ENCODE measurements at places on chromosomes 1 and 21.

GRCh38 chr1:41773144-41773591 lies 145.6 kb downstream of the HIVEP3 start:
- no peak for DNase-seq

DNA sequence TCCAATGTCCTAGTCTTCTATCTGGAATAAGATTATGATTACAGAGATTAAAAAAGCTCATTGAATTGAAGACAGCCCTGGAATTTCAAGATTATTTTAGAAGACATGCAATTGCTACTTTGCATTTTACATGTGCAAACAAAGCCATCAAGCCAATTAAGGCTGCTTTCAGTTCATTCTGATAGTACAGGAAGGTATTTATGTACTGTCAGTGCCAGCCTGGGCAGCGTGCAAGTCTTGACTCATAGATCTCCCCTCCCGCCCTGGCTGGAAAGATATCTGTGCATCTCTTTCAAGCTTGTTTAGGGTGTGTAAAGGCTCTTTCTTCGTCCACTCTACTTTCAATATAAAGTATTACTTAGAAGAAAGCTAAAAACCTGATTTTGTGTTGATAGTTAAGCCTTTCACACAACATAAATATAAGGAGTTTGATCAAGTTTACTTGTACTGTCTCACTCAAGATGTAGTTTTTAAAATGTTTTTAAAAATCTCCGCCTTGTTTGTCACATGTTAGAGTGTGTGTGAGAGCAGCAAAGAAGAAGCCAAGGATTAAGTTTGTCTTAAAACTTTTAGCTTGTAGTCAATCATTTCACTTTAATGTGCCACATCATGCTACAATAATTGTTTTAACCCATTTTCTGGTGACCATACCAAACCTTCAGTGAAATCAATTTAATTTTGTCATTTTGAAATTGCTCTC lies 13.6 kb upstream of the LYPLAL1 start:
- DNase-seq = no peak

- no peak for DNase-seq
Measured at GRCh38 chr1:171292799-171293198, 21.2 kb upstream of the FMO4 start.

DNA sequence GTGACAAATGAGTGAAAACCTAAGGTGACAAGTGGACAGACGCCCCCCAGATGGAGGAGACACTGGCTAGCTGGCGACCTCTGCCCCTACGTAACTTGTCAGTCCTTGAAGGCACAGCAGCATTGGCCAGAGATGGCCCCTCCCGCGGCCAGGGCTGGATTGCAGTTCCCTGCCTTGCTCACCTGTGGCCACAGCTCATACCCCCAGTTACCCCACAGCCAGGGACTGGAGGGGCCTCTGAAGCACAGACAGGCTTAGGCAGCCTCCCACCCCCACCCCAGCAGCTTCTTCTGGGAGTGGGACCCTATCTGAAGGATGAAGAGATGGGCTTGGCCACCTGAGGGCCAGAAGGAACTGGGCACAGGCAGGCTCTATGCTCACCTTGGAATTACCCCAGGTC lies 3.7 kb downstream of the HES3 start:
- DNase-seq = no peak

GRCh38 chr21:42638266-42638863 lies 15.1 kb upstream of the PDE9A start:
- no peak for DNase-seq

DNA sequence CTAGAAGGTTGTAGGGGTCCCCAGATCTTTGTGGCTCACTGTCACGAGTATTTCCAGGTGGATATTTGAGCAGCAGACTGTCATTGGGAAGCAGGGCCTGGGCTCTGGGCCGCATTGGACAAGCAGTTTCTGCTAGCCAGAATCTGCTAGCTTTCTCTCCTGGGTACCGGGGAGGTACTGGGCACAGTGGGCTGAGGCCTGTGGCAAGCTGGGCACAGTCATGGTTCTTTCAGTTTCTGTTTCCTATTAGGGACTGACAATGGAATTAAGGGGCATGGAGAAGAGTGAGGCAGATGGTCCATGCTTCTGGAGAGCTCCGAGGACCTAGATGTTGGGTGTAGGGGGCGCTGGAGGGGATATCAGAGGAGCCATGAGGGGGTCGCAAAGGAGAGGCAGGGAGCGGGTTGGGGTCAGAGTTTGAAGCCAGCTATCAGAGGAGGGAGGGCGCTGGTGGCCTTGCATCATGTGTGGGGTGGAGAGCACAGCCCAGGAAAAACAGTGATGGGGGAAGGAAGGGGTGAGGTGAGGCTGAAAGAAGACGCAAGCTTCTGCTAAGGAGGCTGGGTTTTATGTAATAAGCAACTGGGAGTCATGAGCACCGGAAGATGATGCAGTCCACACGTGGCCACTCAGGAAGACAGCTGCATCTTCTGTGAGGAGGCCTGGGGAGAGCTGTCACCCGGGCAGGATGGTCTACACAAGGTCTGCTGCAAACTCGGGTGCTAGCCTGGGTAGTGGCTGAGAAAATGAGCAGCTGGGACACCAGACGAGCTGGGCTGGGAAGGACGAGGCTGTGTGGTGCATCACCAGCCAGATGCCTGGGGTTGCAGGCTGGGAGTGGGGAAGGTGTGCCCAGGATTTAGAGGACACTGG lies 72.7 kb downstream of the IER5 start:
- DNase-seq = no peak

DNA sequence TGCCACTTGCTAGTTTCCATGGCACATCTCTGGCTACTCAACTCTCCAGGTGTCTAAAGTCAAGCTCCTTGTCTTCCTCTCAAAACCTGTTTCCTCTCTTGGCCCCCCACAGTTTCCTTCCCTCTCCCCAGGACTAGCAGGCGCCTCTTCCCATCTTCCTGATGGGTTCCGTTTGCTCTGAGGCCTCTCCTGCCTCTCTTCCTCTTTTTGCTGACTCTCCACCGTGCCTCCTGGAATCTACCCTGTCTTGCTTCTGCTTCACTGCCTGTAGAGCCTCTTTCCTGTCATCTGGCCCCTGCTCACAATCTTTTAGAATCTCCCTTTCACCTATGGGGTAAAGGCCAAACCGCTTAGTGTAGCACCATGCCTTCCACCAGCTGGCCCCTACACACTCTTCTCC lies 21.8 kb upstream of the LHX4 start:
- no peak for DNase-seq

DNA sequence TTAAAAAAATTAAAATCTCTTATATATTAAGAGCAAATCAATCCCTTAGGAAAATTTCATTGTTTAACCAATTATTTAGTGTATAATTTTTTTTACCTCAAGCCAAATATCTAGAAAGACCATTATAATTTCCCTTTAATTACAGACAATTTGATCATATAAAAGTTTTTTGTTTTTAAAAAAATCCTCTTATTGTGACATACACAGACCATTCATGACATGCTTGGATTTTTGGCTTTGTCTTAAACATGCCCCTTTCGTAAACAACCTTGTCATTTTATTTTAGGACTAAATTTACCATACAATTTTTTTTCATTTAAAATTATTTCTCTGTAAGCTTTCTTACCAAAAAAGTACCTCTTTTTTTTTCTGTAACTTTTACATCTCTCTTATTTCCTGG lies 14.2 kb upstream of the CYP4B1 start:
- no peak for DNase-seq

DNA sequence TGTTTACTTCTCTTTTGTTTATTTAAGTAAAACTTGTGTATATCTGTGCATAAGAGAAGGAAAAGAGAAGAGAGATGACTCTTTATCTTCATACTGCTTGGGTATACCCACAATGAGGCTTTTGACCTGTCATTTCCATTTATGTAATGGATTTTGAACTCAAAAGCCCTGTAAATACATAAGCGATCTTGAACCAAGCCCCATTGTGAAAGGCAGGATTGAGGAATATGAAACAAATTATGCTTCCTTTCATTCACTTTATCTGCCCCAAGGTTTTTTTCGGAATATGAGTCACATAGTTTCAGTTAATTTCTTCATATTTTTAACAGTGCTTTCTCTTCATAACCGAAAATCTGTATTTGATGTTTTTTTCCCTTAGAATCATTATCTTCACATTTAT lies 21.4 kb downstream of the CNST start:
- DNase-seq = no peak

- peak; percentile 32 for DNase-seq
Measured at GRCh38 chr1:80218112-80218511, 1211.6 kb upstream of the ADGRL4 start.

GRCh38 chr1:159598196-159598595 lies 10.6 kb downstream of the APCS start:
- DNase-seq = no peak

DNA sequence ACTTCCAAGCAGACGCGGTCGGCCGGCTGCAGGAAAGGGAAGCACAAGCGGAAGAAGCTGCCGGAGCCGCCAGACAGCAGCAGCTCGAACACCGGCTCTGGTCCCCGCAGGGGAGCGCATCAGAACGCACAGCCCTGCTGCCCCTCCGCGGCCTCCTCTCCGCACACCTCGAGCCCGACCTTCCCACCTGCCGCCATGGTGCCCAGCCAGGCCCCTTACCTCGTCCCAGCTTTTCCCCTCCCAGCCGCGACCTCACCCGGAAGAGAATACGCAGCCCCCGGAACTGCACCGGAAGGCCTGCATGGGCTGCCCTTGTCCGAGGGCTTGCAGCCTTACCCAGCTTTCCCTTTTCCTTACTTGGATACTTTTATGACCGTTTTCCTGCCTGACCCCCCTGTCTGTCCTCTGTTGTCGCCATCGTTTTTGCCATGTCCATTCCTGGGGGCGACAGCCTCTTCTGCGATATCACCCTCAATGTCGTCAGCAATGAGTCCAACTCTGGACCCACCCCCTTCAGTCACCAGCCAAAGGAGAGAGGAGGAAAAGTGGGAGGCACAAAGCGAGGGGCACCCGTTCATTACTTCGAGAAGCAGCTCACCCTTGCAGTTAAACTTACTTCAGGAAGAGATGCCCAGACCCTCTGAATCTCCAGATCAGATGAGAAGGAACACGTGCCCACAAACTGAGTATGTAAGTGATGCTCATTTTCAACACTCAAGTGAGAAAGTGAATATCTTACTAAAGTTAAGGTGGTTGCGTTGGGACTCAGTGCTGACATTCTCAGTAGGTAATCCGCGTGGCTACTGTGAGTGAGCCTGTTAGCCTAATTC lies 25.5 kb downstream of the UTS2 start:
- no peak for DNase-seq

DNA sequence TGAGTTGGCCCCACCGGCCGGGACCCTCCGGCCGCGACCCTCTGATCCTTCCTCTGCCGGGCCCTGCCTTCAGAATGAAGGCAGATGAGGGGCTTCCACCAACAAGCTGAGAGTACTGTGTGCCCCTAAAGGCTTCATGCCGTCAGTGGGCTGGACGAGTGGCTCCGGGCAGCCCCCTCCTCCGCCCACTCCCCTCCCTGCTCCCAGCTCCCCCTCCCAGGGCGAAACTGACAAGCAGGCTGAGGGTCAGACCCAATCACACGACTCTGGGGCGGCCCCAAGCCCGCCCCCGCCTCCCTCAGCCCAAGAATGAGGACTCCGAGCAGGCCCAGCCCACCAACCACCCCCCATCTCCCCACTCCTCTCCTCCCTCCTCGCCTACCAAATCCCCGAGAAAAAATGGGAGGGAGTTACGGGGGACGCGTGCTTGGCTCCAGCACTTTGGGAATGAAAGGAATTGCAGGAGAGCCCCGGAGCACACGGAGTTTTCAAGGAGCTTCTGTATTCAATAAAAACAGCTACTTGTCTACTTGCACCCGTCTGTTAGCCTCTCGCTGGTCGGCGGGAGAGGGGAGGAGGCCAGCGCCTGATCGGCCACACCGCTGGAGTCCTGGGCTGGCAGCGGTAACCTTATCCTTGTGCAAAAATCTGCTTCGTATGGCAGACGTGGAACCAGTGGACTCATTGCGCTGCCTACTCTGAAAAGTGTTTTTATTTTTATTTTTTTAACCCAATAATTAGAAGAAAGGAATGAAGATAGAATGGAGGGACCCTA lies at the start of gene COL11A1:
TSS of gene COL11A1 (minus strand) at position 147 of the 775 bp plus-strand sequence. CDS start 344 bp downstream, outside the sequence.
- DNase-seq = no peak

DNA sequence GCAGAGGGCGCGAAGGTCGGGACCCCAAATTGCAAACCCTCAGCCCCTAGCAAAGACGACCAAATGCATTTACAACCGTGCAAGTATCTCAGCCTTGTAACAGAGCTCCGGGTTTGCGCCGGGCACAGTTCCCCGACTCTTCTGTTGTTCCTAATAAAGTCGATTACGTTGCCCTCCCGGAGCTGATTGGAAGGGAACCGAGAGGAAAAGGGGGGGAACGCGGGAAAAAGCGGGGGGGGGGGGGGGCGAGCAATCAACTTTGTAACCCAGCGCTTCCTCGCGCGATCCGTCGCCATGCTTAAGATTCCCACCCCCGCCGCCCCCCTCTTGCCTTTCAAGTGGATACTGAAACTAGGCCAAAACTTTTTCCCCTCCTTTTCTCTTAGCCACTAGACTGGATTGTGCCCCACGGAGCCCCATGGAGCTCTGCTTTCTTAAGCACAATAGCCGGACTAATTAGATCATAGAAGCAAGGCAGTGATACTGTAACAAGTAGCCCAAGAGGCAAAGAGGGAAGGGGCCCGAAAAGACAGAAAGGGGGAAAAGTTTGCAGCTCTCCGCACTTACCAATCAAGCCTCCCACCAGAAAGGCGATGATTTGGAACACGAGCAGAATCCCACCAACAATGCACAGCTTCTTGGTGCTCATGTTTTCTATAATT lies 565 bp downstream of the WLS start:
- DNase-seq = no peak

- DNase-seq = no peak
Measured at GRCh38 chr1:53681977-53682685, 56.8 kb downstream of the GLIS1 start.

GRCh38 chr1:93288558-93288957 lies 57.1 kb upstream of the DR1 start:
- no peak for DNase-seq

DNA sequence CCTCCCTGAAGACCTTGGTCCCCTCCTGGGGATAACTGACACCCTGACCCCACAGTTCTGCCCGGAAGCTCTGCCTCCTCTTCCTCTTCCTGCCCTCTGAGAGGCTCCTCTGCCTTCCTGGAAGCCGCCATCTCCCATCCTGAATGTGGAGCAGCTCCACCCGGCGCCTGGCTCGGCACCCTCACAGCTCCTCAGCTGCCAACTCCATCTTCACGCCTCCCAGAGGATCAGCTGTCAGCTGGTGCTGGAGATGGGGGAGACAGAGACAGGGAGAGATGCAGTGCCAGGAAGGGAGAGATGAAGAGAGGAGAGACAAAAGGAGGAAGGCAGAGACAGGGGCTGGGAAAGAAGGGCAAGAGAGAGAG lies 210.4 kb upstream of the CSF3R start:
- no peak for DNase-seq

DNA sequence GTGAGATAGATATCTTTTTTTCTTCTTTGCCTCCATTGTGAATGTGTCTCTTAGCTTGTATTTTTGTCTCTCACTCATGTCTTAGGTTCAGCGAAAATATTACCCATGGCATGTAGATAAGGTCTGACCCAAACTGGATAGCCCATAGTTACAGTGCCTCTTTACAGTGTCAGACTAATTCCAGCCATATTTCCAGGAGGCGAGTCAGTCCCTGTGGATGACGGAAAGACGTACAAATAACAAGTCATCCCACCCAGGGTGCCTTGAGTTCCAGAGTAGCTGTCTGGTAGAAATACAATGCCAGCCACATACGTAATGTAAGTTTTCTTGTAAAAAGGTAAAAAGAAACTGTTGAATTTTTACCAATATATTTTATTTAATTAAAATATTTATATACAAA lies 157.3 kb downstream of the ZNF281 start:
- no peak for DNase-seq

GRCh38 chr1:116006486-116006964 lies 30.2 kb downstream of the SLC22A15 start:
- no peak for DNase-seq

GRCh38 chr21:45831991-45832740 lies 149.4 kb upstream of the COL6A1 start:
- DNase-seq = no peak

Measured in NCI-H524 treated with DMSO at 0.1 percent for 48 hours (cell line).